ENCODE measurements at places on chromosomes 1 and 21.

- no peak for DNase-seq
Observed at GRCh38 chr1:121595089-121595488, 410.3 kb downstream of the SRGAP2C start.

DNA sequence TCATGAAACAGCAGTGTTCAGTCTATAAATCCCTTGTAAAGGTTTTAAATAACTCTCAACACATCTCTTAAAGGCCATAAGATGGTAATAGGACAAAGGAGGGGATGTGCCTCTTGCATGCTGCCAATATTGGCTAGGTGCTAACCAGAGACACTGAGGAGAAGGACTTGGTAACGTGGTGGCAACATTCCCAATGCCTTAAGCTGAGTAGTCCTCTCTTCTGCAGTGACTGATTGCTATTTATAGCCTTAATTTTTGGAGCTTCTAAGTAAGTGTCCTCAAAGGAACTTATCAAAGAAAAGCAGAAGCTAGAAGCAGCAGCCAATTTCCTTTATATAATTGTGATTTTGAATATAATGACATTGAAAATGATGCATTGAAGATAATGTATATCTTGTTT, 63.0 kb downstream of the DPT start:
- no peak for DNase-seq

DNA sequence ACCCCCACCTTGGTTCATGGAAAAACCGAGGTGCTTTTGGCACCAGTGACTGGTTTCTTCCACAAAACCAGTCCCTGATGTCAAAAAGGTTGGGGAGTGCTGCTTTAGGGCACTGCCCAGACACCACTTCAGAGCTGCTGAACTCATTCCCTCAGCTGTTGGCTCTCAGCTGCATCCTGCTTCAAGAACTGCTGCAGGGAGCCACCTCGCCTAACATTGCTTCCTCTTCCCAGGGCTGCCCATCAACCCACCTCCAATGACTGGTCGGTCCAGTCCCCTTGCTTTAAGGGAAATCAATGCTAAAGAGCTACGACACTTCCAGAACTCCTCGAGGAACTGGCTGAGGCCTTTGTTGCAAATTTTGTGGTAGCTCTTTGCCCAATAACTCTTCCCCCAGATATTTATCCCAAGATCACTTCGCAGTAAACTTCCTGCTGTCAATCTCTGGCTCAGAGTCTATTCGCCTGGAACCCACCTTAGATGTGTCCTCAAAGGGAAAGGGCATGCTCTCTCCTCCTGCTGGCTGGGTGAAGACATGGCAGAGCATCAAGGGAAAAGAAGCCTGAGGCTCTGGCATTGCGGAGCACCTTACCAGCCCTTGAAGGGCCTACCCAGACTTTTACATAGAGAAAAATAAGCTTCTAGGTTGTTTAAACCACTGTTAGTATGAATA, 29.0 kb downstream of the C1orf52 start:
- no peak for DNase-seq

DNA sequence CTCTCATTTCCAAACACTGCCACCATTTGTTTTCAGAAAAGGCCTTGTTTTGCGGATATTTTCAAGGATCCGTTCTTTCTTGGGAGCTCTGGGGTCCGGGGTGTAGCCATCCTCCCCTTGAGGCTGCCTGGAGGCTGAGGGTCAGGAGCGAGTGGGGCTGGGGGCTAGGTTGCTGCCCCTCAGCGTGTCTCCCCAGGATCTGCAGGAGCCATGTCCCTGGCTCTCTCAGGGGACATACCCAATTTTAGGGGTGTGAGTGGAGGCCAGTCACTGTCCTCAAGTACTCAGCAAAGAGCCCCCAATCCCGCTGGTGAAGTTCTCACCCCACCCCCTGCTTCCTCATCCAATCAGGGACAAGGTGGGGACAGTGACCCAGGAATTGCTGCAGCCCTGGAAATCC, 15.0 kb upstream of the PRDM16 start:
- no peak for DNase-seq

- DNase-seq: no peak
Observed at GRCh38 chr1:58585581-58586151, 8.6 kb upstream of the TACSTD2 start.

- DNase-seq: peak; percentile 37
Observed at GRCh38 chr1:31705080-31705866, 1.5 kb upstream of the COL16A1 start.

Data from activated T-helper 1 cell treated with Interleukin-2 at 50 U/mL for 16 hours (primary cell).